ENCODE measurements at places on chromosomes 2 and 18.

- DNase-seq = peak; percentile 33
These were observed 17.6 kb downstream of the MRPL35 start for GRCh38 chr2:86216575-86217555.

DNA sequence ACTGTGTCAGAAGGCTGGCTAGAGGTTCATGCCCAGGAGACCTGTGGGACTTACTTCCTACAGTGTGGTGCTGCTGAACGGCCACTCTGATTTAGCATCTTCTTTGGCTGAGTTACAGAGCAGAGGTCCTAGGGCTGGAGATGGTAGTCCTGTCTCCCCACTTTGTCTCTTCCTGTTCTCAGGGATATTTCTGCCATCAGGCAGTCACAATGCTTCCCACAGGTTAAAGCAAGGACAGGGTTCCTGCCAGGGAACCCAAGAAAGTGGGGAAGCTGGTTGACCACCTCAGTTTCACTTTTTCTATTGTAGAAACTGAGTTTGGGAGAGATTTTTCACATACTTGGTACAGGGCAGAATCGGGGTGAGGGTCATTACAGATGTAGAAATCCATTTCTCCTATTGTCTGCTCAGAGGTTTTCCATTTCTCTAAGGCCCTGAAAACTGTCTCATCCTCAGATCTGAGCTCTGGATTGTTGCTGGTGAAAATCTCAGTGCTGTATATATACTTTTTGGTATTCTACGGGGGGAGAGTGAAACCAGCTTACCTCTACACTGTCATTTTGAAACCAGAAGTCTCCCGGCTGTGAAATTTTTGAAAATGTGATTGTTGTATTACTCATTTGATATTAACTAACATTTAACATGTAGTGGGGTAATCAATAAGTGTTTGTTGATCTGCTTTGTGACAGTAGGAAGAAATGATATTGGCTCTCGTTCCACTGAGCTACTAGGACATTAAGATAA lies 37.0 kb upstream of the MEP1B start:
- no peak for DNase-seq

GRCh38 chr18:21851327-21851961 lies 110.9 kb downstream of the MIB1 start:
- DNase-seq = peak; percentile 44

DNA sequence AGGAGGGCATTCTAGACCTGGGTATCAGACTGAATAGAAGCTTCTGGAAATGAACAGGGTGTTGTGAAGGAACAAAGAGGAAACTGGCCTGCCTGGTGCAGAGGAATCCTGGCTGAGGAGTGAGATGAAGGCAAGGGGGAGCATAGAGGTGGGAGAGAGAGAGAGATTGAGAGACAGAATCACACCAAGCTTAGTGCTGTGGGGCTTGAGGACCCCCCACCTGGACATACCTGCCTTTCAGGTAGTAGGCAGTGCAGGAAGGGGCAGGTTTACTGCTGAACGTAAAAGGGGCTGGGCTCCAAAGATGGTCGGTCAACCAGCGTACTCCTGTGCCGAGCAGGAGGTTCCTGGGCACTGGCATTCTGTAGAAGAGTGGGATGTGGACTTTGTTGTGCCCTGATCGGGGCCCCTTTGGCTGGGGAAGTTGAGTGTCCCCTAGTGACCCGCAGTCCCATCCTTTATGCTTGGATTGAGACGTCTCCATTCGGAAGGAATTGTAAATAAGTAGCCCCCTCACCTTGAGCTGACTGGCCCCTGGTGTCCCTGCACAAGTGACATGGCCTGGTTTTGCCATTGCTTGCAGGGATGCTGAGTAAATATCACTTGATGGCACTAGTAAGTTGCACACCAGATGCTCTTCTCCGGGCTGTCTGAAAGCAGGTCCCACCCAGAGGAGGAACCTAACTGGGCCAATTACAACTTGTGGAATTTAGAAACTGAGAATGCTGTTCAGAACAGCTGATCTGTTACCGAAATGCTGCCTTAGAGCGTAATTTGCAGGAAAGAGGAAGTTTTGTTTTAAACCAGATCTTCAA lies 1.4 kb downstream of the UBE2F start:
- DNase-seq = peak; percentile 90

GRCh38 chr2:195721042-195721441 lies 64.0 kb downstream of the SLC39A10 start:
- no peak for DNase-seq

GRCh38 chr18:71221405-71221804 lies 932.6 kb downstream of the SOCS6 start:
- no peak for DNase-seq

- no peak for DNase-seq
These were observed 2.5 kb upstream of the RTP5 start for GRCh38 chr2:241866790-241867645.

- peak; percentile 93 for DNase-seq
These were observed 35.3 kb downstream of the GALNT1 start for GRCh38 chr18:35616664-35617423.

DNA sequence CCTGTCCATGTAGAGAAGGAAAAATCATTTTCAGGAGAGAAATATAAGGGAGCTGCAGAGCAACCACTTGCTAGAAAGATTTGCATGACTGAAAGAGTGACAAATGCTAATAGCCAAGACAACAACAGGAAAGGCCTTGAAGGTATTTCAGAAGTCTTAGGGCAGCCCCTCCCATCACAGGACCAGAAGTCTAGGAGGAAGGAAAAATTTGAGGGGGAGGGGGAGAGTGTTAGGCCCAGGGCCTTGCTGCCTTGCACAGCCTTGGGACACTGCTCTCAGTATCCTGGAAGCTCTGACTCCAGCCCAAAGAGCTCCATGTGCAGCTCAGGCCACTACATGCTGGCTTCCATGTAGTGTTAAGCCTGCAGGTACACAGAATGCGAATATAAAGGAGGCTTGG lies 266.9 kb downstream of the GLI2 start:
- DNase-seq = no peak

- DNase-seq = no peak
These were observed 5.3 kb downstream of the MYL1 start for GRCh38 chr2:210309548-210310233.

DNA sequence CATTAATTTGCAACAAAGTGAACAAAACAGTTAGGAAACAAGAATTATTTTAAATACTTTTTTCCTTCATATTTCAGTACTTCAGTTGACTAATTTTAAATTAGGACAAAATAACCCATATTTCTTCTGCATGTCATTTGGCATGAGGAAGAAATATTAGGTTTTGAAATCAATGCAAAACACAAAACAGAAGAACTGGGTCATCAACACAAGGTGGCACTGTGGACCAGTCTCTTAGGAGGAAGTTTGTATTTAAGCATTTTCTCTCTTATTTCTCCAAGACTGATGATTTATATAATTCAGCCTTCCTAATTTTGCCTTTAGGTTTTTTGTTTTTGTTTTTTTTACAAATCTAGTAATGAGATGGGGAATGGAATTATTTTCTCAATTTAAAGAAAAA lies 352.8 kb upstream of the KCNH7 start:
- DNase-seq = peak; percentile 61

- peak; percentile 91 for DNase-seq
These were observed 62.1 kb upstream of the SMIM21 start for GRCh38 chr18:75489493-75490190.

DNA sequence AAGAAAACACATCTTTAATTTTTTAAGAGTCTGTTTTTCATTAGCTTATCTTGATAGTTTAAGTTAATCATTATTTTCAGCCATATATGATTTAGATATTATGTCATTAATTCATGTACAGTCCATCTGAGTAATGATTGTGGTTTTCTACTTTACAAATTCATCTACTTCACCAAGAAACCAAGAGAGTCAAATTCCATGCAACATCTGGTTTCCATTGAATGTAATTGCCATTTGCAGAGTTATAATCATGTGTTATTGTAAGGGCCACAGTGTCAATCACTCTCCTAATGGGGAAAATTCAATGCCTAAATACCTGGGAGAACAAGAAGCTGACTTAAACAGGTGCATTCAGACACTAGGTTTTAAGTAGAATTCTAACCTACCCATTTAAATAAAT lies 217.2 kb upstream of the OSR1 start:
- peak; percentile 37 for DNase-seq

- DNase-seq = peak; percentile 22
These were observed 2.0 kb downstream of the ITGA6 start for GRCh38 chr2:172429301-172429968.

GRCh38 chr2:74162951-74163350 lies 15.2 kb upstream of the BOLA3 start:
- DNase-seq = no peak

DNA sequence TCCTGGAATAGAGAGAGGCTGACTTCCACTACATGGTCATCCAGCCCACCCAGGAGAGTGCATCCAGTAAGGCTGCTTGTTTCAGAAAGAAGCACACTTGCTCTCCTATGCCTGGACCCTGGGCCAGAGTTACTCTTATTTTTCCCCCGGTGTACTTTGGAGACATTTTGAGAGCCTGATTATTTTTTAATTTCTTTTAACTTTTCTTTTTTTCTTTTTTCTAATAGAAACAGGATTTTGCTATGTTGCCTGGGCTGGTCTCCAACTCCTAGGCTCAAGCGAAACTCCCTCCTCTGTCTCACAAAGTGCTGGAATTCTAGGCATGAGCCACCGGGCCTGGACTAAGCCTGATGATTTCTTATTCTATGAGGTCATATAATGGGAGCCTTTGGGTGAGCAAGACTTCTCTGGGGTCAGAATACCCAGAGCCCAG lies 62.2 kb downstream of the RPL37A start:
- peak; percentile 63 for DNase-seq

DNA sequence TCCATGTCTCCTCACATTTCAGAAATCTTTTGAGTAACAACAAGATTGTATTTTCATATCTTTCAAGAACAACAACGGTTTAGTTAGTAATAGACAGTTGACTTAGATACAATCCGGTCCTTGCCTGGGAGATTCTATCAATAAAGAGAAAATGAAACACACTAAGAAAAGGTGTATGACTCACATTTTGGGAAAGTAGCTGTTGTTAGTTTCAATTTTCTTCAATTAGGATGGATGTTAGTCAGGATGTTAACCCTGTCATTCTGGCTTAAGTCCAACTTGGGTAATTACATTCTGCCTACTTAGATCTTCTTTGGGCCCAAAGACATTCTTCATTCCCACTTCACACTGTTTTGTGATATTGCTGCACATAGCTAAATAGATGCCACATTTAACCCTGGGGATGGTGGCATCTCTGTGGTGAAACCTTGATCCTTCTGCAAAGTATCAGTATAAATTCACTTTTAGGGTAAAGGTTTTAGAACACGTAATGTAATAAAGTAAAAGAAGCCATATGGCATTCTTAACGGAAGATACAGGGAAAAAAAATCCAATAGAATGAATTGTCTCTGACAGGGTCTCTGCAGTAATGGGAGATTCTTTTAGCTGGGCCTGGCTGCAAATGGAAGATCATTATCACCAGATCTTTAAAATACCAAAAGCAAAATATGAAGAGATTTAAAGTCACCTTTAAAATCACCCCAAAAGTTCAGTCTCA lies 365.5 kb downstream of the FIGN start:
- DNase-seq = no peak

DNA sequence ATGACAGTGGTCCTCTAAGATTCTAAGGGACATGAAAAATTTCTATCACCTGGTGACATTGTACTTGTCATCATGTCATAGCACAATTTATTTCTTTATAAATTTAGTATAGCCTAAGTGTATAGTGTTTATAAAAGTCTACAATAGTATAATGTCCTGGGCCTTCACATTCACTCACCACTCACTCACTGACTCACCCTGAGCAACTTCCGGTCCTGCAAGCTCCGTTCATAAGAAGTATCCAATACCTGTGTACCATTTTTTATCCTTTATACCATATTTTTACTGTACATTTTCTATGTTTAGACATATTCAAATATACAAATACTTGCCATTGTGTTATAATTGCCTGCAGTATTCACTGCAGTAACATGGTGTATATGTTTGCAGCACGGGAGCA lies 72.8 kb upstream of the DSEL start:
- DNase-seq = no peak

GRCh38 chr2:236180076-236180816 lies 12.1 kb upstream of the GBX2 start:
- peak; percentile 81 for DNase-seq

DNA sequence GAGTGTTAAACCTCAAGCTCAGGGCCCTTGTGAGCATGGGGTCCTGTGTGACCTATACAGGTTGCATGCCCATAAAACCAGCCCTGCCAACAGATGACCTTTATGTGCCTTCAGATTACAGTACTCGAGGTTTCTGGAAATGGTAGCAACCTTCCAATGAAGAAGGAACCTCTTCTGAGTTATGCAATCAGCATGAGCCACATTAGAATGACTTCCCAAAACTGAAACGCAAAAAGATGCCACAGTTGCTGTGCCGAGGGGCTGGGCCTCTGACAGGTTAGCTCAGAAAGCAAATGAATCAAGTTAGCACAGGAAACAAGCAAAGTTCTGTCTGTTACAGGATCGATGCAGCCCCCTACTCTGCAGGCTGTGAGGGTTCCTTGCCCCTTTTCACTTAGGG lies 37.7 kb downstream of the TGFA start:
- no peak for DNase-seq

DNA sequence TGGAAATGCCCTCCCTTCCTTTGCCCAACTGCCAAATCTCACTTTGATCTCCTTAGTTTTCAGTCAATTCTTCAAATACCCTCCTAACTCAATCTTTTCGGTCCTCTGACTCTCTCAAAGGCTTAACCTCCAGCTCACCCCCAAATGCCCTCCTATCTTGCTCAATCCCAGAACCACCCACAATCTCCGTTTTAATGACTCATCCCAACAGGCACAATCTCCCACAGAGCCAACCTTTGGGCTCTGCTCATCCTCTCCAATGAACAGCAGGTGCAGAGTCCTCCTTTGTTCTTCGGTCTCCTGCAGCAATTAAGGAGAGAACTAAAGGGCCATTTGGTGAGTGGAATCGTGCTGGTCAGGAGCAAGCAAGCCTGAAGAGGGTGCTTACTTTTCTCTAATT lies 366.1 kb upstream of the CRIM1 start:
- DNase-seq = no peak

DNA sequence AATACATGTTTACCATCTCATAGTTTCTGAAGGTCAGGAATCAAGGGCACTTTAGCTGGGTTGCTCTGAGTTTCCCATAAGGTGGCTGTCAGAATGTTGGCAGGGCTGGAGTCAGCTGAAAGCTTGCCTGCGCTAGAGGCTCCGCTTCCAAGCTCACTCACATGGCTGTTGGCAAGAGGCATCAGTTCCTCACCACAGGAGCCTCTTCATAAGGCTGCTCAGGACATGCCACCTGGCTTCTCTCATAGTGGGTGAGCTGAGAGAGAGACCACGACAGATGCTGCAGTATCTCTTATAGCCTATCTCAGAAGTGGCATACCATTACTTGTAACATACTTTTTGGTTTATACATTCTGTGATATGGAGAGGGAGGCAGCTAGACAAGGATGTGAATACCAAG lies 7.2 kb downstream of the HADHB start:
- DNase-seq = peak; percentile 9

DNA sequence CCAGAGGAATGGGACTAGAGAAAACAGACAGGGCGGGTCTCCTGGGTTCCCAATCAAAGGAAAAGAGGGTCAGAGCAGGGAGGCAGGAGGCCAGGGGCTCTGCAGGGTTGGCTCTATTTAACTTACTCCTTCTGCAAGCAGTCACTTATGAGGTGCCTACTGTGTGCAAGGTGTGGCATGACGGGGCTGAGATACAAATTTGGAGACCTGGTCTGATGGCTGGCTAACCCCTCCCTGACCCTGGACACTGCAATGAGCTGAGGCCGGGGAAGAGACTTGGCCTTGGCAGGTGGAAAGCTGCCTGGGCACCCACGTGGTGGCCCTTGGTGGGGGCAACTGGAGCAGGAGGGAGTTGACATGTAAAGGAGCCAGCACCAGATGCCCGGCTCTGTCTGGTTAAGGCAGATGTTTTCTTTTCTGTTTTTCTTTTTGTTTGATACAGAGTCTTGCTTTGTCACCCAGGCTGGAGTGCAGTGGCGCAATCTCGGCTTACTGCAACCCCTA lies 148.5 kb upstream of the GATA6 start:
- no peak for DNase-seq
